Dermis lymphatic vessel endothelial cell (primary cell): ENCODE measurements at places on chromosomes 6 and 20. TPM values are rescaled to one million over a fixed set of nuclear protein-coding genes. Genes with fewer than 3 reads are reported as not detected.

The WFDC12 gene
- not detected in 2 replicates for total RNA-seq

The SLC17A9 gene
- total RNA-seq, result 1.9 and 3.4 TPM in 2 replicates

The WFDC10A gene
- not detected in 2 replicates for total RNA-seq

The CARMIL1 gene
- 0.33 and 4.0 TPM in 2 replicates for total RNA-seq

The PAX1 gene
- not detected in 2 replicates for total RNA-seq

The GLP1R gene
- not detected in 2 replicates for total RNA-seq

The DYNLT2 gene
- 0.86 and 1.2 TPM in 2 replicates for total RNA-seq

The ADTRP gene
- total RNA-seq, result 0.09 and 0.11 TPM in 2 replicates

The NFKBIL1 gene
- 25.3 and 25.9 TPM in 2 replicates for total RNA-seq

The MUC22 gene
- total RNA-seq, result not detected in 2 replicates
